Stimulated activated CD4-positive, alpha-beta T cell treated with anti-CD3 and anti-CD28 coated beads, TNF-alpha, amount 100 ng/mL, for 1 hour (primary cell): ENCODE measurements at places on chromosomes 11 and 22.

GRCh38 chr11:61472868-61473267 is 35.7 kb upstream of the LRRC10B start:
- no peak for DNase-seq

GRCh38 chr11:3093281-3094191 is 36.3 kb upstream of the CARS1 start:
- no peak for DNase-seq

DNA sequence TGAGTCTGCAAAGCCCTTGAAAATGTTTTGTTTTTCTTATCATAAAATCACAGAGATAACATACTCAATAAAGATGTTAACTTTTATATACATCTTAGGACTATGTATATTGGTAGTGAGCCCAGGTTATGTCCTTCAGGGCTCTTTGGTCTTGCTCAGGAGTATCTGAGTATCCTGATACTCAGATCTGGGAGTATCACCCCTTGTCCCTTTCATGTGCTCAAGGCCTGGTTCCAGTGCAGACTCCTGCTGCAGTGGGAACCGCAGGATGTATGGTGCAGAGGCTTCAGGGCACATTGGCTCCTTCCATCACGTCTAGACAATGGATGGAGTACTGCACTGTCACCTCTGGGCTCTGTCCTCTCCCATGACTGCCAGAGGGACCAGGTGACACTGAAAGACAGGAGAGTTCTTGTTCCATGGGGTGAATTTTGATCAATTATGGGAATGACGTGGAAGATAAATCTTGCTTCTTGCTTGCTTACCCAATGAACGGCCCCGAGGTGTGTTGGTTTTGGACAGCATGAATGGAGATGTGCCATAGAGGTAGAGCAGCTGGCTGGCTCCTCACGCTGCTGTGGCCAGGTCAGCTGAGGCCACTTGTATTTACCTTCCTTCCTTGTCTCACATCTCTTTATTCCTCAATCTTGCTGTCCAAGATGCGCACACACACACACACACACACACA is 215.5 kb downstream of the ARHGAP42 start:
- DNase-seq = no peak

- DNase-seq = no peak
Observed at GRCh38 chr11:44274404-44274803, 35.5 kb downstream of the ALX4 start.

GRCh38 chr11:101096036-101096704 is 33.4 kb downstream of the PGR start:
- no peak for DNase-seq

GRCh38 chr11:117255966-117256365 is 23.5 kb downstream of the RNF214 start:
- DNase-seq = no peak

GRCh38 chr11:83374311-83374710 is 88.1 kb upstream of the CCDC90B start:
- no peak for DNase-seq

DNA sequence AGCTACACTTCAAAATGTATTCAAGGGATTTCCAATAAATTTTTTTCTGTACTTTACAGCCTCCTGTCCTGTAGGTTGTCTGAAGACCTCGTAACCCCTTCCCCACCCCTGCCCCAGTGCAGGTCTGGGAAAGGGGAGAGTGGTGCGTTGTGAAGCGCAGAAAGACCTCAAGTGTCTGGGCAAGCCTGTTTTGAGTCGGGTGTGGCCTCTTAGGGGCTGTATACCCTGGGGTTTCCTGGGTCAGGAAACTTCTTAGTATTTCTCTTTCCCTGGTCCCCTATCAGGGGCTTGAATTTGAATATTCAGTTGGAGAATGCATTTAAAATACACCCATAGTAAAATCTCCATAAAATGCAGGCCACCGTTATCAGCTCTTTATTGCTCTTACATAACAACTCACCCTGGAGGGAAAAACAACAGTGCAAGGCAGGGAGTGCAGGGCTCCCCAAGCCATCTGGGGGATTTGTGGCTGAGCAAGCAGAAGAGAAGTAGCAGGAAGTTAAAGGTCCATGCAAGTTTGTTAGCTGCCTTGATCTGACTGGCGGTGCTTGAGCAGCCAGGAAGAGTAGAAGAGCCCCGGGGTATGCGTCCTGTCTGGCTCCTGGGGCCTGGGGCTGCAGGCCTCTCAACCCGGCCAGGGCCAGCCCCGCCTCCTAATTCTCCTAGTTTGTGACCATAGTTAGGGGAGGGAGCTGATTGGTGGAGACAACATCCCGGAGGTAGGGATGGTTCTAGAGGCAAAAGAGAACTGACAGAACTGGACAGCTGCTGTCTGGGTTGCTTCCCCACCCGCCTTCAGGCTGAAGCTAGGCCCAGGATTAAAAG is 25.7 kb downstream of the ARHGAP1 start:
- no peak for DNase-seq

GRCh38 chr11:65859812-65860277 is 388 bp upstream of the MUS81 start:
- DNase-seq = no peak

GRCh38 chr11:10762185-10762584 is 11.1 kb downstream of the CTR9 start:
- no peak for DNase-seq

GRCh38 chr11:2934021-2934550 is 4.9 kb upstream of the PHLDA2 start:
- DNase-seq = no peak

DNA sequence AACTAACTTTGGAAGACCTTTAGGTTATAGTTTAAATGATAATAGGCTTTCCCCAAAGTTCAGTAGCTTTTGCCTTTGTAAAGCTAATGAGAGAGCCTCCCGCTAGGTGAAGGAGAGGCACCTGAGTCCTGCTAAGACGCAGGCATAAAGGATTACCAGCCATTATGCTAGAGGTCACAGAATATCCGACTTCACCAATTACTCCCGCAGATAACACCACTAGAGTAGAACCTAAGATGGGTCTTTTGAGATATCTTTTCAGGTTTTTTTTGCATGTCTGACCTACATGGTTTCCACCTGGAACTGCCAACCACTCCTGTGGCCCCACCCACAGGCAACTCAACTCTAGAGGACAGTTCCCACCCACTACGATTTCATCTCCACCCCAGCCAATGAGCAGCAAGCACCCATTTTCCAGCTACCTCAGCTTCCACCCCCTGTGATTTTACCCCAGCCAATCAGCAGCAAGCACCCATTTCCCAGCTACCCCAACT is 314.3 kb downstream of the BRD1 start:
- DNase-seq = no peak

- no peak for DNase-seq
Observed at GRCh38 chr11:86671531-86672006, 847 bp downstream of the ME3 start.

GRCh38 chr11:57094181-57094935 is 87.4 kb upstream of the LRRC55 start:
- no peak for DNase-seq

DNA sequence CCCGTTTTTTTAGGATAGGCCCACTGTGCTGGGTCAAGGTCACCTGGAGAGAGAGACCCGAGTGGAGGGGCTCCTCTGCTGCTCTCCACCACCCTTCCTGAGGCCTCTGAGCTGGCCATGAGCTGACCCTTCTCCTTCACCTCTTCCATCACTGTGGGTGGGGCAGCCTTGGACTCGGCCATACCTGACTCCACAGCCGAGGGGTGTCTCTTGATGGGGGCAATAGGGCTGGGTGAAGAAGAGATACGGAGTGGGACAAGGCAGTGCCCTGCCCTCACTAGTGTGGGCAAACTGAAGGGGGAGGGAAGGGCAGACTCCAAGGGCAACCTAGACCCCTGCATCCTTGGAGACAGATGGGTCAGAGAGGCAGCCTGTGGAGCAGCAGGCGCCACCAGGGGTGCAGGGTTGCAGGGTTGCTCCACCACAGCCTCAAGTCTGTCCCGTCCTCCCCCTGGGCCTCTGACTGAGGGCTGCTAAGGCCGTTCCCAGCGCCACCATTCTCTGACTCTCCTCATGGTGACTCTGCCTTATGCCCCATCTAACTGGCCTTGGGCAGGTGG is 20.1 kb upstream of the NECTIN1 start:
- DNase-seq = no peak

- no peak for DNase-seq
Observed at GRCh38 chr22:28331695-28332094, 347.9 kb downstream of the TTC28 start.

DNA sequence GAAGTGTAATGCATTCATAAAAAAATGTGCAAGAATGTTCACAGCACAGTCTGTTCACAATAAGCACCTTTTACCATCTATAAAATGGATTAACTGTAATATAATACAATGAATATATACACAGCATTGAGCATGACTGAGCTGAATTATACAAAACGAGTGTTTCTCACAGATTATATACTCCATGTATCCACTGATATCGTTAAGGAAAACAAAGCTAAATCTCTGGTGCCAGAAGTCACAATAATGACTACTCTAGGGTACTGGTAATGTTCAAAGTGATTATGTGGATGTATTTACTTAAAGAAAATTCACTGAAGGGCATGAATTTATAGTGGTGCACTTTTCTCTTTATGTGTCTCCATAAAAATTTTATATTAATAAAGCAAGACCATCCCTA is 33.2 kb downstream of the ACAT1 start:
- DNase-seq = no peak

- no peak for DNase-seq
Observed at GRCh38 chr11:33952805-33953204, 60.9 kb upstream of the LMO2 start.

GRCh38 chr11:27088353-27088752 is 47.7 kb downstream of the BBOX1 start:
- no peak for DNase-seq

DNA sequence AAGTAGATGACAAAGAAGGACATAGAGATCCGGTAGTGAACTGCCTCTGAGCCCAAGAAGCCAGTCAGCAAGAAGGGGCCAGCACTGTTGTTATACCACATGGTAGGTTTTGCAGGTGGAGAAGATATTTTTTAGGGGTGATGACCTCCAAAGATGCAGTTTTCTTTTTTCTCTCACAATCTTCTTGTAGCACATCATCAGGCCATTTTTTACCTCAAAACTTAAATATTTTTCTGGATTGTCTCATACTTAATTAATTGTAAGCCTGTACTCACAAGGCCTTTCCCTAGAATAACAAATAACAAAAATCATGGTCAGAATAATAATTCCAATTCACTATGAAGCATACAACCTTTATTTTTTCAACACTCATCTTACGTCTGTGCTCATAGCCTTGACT is at the start of gene OR51B4:
Gene OR51B4 (minus strand): TSS at position 101 of the 400 bp plus-strand sequence. CDS start 0 bp downstream, at position 101.
- no peak for DNase-seq

- no peak for DNase-seq
Observed at GRCh38 chr11:125251956-125252355, 87.4 kb downstream of the PKNOX2 start.

- DNase-seq = no peak
Observed at GRCh38 chr22:37420686-37421467, 6.4 kb downstream of the ELFN2 start.

DNA sequence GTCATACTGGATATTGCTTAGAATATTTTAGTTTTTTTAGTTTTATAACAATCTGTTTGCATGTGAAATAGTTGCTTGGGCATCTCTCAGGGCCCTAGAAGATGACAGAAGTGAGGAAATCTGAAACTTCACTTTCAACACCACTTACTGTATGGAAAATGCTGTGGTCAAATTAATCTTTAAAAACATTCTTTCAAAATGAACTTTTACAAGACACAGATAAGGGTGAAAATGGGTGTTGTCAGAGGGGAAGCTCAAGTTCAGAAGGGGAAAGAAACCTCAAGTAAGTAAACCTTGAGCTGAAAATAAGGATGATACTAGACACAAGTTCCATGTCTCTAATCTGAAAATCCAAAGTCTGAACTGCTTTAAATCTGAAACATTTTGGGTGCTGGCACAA is 1840.1 kb upstream of the RAG2 start:
- no peak for DNase-seq

DNA sequence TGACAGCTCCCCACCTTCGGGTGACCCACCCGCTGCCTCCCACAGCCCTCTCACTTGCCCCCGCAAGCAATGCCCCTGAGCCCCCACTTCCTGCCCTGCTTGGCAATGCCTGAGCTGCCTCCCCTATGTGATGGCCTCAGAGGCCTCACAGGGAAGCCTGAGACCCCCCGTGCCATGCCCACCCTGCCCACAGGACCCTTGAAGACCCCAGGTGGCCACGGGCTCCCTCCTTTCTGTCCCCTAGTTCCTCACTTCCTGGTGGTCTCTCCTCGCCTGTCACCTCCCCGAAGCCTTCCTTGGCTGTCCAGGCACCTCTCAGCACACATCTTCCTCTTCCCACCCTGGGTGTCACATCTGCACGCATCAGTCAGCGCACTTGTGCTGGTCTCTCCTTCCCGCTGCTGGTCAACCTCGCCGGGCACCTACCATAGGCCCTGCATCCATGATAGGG is 90.5 kb downstream of the BRD1 start:
- DNase-seq = no peak

DNA sequence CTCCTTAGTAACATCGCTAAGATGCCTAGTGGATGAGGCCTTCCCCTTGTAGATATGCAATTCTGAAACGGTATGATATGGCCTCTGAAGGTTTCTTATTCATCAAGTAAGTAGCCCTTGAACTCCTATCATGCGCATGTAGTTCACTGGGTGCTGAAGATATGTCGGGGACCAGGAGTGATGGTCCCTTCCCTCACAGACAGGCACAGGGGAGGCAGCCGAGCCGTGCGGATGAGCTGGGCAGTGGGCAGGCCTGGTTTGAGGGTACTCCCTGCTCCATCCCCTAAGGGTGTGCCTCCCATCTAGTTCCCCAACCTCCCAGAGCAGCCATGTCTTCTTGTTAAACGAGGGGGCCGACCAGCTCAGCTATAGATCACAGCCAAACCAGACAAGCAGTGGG is 40.1 kb downstream of the TP53I11 start:
- no peak for DNase-seq

- DNase-seq = no peak
Observed at GRCh38 chr11:70434813-70435278, 36.5 kb downstream of the CTTN start.

DNA sequence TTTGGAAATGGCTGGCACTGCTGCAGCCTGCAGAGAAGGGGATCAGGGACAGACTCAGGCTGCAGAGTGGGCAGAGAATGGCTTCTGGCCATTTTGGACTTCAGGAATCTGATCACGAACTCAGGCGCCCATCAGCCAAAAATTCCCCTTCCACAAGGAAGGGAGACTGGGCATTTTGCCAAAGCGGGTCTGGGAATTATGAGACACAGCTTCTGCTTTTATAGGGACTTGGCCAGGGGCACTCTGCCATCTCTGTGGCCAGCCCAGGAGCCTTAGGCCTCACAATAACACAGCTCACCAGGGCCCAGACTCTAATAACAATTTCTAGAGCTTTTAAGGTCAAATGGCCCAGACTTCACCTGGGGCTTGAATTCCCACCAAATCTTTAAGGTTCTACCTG is 74.7 kb downstream of the CHST1 start:
- DNase-seq = no peak

- no peak for DNase-seq
Observed at GRCh38 chr22:44224166-44224565, 43.4 kb downstream of the PARVG start.
